Naive thymus-derived CD4-positive, alpha-beta T cell (primary cell): ENCODE measurements at places on chromosomes 1 and 21.

DNA sequence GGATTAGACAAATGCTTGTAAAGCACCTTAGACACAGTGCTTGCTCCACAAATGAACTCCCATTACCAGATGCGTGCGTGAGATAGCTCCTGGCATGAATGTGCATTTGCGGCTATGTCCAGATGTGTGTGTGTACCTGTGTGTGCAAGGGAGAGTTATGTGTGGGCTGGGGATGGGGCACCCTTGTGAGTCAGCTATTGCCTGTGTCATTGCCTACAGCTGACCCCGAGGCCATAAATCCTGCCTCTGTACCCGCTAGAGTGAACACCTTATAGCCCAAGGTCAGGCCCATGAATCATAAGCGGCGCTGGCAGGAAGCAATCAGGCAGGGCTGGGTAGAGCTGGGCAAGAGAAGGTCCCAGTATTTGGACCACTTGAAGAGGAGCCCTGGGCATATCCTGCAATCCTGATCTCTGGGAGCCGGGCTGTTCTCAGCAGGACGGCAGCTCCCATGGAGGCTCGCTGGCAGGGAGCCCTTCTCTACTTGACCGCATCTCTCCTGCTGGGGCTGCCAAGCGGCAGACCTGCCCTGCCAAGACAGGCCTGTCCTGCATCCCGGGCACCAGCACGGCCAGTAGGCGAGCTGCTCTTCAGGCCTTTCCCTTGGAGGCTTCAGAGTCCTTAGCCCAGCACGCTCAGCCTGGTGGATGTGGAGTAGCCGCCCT lies 86.4 kb downstream of the TMEM53 start:
- DNase-seq, result no peak

DNA sequence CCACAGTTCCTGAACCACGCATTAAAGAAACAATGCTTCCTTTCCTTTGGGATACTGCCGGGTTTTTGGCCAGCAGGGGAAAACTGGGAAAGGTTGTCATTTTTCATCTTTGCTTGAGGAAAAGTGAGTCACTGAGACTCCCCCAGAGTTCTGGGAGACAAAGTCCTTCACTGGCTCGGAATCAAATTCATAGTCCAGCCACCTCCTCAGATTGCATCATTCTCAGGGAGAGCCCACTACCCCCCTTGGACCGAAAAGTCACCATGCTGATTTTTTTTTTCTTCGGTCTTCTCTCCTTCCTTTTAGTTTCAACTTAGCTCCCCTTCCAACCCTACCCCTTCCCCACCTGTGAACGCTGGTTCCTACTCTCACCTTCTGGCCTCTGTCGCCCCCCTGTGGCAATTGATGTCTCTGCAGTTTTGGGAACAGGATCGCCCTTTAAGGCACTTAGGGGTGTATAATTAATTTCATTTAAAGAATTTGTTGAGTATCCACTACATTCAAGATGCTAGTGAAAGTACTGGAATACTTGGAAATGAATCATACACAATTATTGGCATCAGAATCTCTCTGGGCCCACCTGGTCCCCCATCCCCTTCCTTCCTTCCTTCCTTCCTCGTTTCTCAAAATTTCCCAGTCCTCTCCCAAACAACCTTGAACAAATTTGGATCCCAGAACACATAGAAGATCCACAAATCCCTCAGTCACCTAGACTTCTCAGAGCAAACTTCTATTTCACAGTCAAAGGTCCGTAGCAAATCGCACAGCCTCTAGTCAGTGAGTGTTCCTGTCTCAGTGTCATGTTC lies 6.9 kb downstream of the ACKR1 start:
- DNase-seq, result no peak

GRCh38 chr1:20400341-20401177 lies 85.5 kb downstream of the CAMK2N1 start:
- DNase-seq, result no peak

DNA sequence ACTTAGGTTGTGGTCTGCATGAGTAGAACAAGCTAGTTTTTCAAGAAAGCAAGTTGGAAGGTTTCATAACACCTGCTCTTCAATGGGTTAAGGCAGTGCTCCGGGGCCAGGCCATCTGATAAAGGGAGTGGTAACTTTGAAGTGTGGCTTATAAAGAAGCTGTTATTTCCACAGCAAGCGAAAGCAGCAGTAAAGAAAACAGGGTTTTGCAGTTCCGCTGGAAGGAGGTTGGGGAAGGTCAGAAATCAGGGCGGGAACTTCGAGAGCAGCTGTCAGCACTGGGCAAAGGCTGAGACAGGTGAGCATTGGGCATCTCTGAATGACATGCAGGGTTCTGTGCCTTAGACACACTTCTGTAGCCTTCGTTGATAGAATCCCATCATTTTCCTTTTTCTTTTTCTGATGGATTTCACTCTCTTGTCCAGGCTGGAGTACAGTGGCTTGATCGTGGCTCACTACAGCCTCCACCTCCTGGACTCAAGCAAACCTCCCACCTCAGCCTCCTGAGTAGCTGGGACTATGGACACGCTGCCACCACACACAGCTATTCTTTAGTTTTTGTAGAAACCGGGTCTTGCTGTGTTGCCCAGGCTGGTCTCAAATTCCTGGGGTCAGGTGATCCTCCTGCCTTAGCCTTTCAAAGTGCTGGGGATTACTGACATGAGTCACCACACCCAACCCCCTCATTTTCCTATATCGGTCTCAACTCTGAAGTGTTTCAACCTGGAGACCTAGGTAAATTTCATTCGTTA lies 20.5 kb downstream of the TMEM51 start:
- no peak for DNase-seq

- no peak for DNase-seq
Observed at GRCh38 chr1:116462722-116463121, 89.7 kb downstream of the ATP1A1 start.

GRCh38 chr1:222769971-222770620 lies 33.1 kb downstream of the FAM177B start:
- DNase-seq, result no peak

DNA sequence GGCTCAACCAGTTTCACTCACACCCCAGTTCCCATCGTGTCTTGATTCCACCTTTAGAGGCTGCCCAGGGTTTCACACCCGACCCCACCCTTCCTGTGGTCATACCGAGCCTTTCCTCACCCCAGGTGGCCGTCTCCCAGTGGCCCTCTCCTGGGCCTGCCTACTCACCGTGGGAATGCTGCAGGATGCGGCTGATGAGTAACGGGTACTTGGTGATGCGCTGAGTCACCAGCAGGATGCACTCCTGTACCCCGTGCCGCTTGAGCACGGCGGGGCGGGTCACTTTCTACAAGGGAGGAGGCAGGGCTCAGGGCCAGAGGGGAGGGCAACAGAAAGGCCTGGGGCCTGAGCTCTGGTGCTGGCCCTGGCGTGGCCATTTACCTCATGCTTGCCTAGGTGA lies 16.4 kb downstream of the ARHGEF2 start:
- DNase-seq, result no peak

DNA sequence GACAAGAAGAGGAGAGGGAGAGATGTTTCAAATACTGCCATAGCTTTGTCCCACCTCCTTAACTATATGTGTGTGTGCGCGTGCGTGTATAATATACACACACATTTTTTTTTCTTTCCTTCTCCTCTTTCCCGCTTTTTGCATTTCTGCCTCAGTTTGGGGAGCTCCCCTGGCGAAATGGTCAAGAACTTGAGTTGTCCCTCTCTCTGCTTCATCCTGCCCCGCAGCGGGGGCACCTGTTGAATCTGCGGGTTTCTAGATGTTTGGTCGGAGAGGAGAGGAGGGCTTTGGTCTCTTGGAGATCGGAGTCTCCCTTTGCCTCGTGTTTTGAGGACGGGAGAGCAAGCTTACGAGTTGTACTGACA lies 504 bp downstream of the SCCPDH start:
- DNase-seq, result no peak

GRCh38 chr1:241631674-241632073 lies 8.5 kb downstream of the CHML start:
- DNase-seq, result no peak

GRCh38 chr21:14520535-14520934 lies 25.6 kb downstream of the SAMSN1 start:
- no peak for DNase-seq

DNA sequence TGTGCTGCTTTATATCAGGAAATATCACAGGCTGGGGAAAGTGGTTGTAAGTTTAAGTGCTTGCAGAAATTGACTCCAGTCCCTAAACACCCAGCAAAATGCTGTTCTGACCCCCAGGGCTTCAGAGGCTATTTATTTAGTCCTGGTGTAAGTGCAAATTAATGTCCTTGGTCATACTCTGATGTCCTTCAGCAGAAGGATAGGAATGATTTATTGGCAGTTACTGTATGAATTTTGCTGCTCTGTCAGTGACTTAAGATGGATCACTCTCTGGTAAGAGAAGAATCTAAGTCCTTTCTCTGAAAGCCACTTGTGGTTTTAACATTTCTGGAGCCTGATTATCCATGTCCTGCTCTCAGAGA lies 21.9 kb downstream of the FAM20B start:
- DNase-seq, result no peak

DNA sequence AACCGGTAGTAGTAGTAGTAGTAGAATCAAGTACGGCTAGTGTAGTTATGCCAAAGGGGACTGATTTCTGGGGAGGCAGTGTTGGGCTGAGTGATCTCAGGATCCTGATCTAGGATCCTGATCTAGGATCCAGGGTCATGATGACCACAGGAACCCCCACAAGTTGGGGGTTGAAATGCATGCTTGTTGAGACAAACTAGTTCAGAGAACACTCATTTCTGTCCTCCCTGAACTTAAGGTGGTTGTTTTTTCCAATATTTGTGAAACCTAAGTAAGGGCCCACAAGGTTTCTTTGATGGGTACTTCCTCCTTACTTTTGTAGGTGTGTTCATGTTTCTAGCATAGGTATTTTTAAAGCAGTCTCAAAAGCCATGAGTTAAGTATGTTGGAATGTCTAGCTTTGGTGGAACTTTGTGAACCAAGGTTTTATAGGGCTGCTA lies 33.9 kb upstream of the PDC start:
- DNase-seq, result no peak

DNA sequence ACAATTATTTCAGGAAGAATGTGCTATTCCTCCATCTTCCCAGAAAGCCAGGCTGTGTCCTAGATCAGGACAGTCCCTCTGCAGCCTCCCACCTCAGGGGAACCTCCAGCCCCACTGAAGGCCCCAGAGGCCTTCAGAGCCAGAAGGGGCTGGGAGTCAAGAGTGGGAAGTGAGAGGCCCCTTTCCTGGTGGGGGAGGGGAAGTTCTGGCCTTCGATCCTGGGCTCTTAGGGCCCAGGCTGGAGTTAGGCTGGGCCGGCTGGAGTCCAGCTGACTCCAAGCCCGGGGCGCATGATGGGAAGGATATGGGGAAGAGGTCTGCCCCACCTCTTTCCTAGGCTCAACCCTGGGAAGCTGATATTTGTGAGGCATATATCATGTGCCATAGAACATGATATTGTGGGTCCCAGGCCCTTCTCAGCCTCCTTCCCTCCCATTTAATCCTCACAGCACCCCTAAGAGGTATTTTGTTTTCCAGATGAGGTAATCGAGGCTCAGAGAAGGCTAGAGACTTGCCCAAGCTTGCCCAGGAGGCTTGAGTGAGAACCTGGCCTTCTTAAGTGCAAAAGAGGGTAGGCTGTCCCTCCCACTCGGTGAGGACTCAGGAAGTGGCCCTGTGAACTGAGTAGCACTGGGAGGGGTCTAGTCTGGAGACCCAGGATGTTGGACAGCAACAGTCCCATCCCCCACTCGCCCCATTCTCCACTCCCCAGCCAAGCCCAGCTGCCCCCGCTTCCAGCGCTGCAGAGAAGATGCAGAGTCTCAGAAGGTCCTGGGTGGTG lies 18.6 kb upstream of the HSPG2 start:
- DNase-seq, result no peak
